ENCODE measurements at places on chromosomes 5 and 9. TPM values are rescaled to one million over a fixed set of nuclear protein-coding genes. Genes with fewer than 3 reads are reported as not detected.
A peak's percentile ranks its signal among the peaks of the same experiment; 100 is the strongest.

Gene TLR4
- total RNA-seq = 1.7 TPM

Gene PITX1
- total RNA-seq = 64.9 TPM

Gene SKP1
- 500 TPM for total RNA-seq

GRCh38 chr9:105046907-105047741, 119.2 kb upstream of the ABCA1 start:
- peak overlapping the region; percentile 55 for H3K27ac ChIP-seq
- H3K4me1 ChIP-seq = peaks cover 20% of the 10 kb centered on the region
- no peaks in the 10 kb centered on the region for H3K36me3 ChIP-seq
- DNase-seq = peak; percentile 28
- no peak overlapping the region for H3K4me3 ChIP-seq
- H3K27me3 ChIP-seq = no peaks in the 10 kb centered on the region

- H3K36me3 ChIP-seq = no peaks in the 10 kb centered on the region
- no peaks in the 10 kb centered on the region for H3K4me1 ChIP-seq
- no peak for DNase-seq
These were observed 31.8 kb downstream of the UBLCP1 start for GRCh38 chr5:159294921-159295320.

Gene FOXD4L6
- not detected for total RNA-seq

DNA sequence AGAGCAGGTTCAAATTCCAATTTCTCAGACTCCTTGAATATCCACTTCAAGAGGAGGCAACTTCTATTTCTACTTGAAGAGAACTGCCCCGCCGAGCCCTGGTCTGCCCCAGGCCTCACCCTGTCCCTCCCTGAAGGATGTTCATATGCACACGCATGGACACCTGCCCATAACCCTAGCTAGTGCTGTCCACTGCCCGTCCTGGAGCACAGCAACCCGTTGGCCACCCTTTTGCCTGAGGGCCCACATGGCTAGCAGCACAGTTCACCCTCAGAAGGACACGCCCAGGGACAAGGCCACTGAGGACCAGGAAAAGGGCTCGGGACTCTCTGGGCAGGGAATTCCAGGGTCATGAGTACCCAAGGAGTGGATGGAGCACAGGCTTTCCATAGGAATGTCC, 63.6 kb downstream of the EGFLAM start:
- no peak for DNase-seq
- no peaks in the 10 kb centered on the region for H3K27me3 ChIP-seq
- no peaks in the 10 kb centered on the region for H3K4me1 ChIP-seq
- H3K4me3 ChIP-seq = no peak overlapping the region
- no peak overlapping the region for H3K27ac ChIP-seq

DNA sequence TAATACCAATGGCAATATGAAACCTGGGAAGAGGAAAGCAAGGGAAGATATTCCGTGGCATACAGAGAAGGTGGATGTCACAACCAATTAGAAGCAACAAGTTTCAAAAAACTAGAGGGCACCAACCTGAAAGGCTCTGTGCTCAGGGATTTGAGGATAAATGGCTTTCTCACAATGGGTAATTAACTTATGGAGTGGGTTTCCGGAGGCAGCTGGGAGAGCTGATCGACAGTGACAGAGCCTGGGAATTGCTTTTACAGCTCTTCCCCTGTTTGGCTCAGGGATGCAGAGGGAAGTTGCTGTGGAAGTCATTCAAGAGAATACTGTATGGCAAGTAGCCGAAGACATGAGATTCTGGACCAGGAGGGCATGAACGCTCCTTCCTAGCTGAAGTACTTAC, 237.0 kb downstream of the KIF4B start:
- H3K27me3 ChIP-seq = no peaks in the 10 kb centered on the region
- no peaks in the 10 kb centered on the region for H3K4me1 ChIP-seq
- H3K27ac ChIP-seq = no peak overlapping the region

DNA sequence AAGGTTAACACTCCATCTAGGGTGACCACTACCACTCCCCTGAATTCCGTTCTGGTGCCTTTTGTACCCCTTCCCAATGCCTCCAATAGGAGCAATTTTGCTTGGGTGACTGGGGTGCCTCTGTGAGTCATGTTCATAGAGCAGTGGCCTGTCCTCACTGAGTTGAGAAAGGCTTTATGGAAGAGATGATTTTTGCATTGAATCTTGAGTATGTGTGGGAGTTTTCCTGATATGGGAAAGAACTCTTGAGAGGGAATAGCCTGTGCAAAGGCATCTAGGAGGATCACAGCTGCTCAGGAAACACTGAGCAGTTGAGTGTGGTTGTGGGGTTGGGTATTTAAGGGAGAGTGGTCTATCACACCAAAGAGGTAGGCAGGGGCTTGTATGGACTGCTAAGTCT, 16.2 kb downstream of the C9orf43 start:
- H3K4me3 ChIP-seq = no peak overlapping the region
- no peaks in the 10 kb centered on the region for H3K4me1 ChIP-seq
- no peaks in the 10 kb centered on the region for H3K36me3 ChIP-seq
- DNase-seq = no peak
- H3K27me3 ChIP-seq = no peaks in the 10 kb centered on the region
- no peak overlapping the region for H3K27ac ChIP-seq

DNA sequence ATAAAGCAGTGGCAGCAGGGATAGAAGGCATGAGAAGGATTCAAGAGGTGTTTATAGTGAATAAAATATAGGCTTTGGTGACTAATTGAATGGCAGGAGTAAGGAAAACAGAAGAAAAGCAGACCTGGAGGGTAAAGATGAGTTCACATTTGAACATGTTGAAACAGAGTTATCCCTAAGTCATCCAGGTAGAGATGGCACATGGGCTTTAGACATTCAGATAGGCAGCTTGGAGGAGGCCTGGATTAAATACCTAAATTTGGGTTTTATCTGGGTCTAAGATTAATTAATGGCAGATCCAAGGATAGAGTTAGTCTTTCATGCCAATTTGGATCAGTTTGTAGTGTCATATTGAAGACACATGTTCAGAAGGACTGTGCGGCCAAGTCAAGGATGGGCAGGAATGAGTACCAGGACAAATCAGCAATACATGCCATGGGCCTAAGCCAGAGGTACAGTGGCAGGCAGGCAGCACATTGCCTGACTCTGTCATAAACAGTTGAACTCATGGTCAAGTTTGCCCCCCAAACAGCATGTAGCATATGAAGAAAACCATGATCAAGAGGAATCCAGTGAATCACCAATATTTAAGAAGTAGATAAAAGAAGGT, 115.5 kb upstream of the SLC12A2 start:
- no peak overlapping the region for H3K27ac ChIP-seq
- H3K4me3 ChIP-seq = no peak overlapping the region
- DNase-seq = no peak
- no peaks in the 10 kb centered on the region for H3K4me1 ChIP-seq
- no peaks in the 10 kb centered on the region for H3K36me3 ChIP-seq

DNA sequence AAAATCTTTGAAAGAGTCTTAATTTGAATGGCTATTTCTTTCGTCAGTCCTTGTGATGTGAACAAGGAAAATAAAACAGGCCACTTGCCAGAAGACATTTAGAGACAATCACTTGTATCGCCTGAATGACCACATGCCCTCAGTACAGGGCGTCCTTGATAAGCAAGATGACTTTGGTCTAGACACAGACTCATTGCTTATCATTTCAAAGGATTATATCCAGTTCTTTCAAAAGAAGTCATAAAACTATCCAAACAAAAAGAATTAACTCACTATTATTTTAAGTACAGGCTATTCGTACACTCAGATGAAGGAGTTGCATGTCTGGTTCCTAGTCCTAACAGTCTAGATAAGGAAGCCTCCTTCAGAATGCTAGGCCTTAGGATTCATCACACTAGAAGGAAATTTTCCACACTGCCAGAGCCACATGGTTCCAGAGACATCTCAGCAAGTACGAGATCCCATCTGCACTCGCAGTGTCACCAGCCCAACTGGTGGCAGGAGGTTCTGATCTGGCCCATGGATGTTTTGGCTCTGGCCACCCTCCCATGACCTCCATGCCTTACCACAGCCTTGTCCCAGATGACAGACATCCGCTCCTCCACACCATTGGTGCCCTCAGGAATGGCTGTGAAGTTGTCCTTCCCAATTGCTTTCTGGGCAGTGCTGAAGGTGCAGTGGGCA, 109.6 kb downstream of the DPYSL3 start:
- H3K27me3 ChIP-seq = no peaks in the 10 kb centered on the region
- H3K36me3 ChIP-seq = no peaks in the 10 kb centered on the region
- no peak overlapping the region for H3K4me3 ChIP-seq
- H3K27ac ChIP-seq = peak overlapping the region; percentile 91
- H3K4me1 ChIP-seq = peaks cover 33% of the 10 kb centered on the region
- peak; percentile 60 for DNase-seq

Gene EQTN
- total RNA-seq = 1.1 TPM

DNA sequence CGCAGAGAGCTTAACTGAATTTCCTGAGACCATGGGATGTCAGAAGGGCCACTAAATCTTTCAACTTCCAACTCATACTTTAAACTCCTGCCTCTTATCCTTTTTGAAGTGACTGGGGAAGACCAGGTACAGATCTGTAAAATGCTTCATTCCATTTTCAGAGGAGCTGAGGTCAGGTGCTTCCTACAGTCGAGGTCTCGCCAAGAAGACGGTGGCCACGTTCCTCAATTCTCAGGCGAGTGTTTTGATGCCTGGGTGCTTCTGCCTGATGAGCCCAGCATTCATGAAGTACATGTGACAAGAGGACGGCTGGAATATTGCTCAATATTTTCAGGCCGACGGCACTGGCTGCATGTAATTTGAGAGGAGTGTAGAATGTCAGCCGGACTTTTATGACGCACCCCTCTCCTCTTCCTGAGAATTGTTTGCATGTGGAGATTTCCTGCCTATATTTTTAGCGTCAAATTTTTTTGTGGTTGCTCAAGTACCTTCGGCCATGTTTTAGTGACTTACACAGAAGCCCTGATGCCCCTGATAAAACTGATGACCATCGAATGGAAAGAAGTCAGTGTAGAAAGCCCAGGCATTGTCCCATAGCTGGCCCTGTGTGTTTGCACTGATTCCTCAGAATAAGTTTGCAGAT, 38.8 kb upstream of the GLRX start:
- no peak overlapping the region for H3K4me3 ChIP-seq
- H3K27ac ChIP-seq = peak overlapping the region; percentile 89
- no peaks in the 10 kb centered on the region for H3K27me3 ChIP-seq
- H3K36me3 ChIP-seq = no peaks in the 10 kb centered on the region
- peak; percentile 76 for DNase-seq

Gene PCAT7
- 12.8 TPM for total RNA-seq

- H3K27me3 ChIP-seq = no peaks in the 10 kb centered on the region
- no peak overlapping the region for H3K27ac ChIP-seq
- H3K36me3 ChIP-seq = no peaks in the 10 kb centered on the region
- no peaks in the 10 kb centered on the region for H3K4me1 ChIP-seq
These were observed 62.7 kb upstream of the PALM2AKAP2 start for GRCh38 chr9:109717342-109717741.

Gene MVB12B
- total RNA-seq = 12.1 TPM

- peak; percentile 53 for DNase-seq
- peaks cover 28% of the 10 kb centered on the region for H3K4me1 ChIP-seq
- no peaks in the 10 kb centered on the region for H3K27me3 ChIP-seq
- H3K27ac ChIP-seq = peak overlapping the region; percentile 98
- H3K4me3 ChIP-seq = peak overlapping the region; percentile 56
- H3K36me3 ChIP-seq = no peaks in the 10 kb centered on the region
These were observed 624 bp downstream of the FBXW11 start for GRCh38 chr5:172005708-172006320.

Gene TAS2R1
- total RNA-seq = 1.0 TPM

Gene ESM1
- total RNA-seq = 2.6 TPM

DNA sequence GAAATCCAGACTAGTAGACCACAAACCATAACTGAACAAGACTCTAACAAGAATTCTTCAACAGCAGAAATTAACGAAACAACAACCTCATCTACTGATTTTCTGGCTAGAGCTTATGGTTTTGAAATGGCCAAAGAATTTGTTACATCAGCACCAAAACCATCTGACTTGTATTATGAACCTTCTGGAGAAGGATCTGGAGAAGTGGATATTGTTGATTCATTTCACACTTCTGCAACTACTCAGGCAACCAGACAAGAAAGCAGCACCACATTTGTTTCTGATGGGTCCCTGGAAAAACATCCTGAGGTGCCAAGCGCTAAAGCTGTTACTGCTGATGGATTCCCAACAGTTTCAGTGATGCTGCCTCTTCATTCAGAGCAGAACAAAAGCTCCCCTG, 68.6 kb downstream of the VCAN start:
- no peak for DNase-seq
- no peaks in the 10 kb centered on the region for H3K27me3 ChIP-seq
- H3K4me3 ChIP-seq = no peak overlapping the region
- H3K27ac ChIP-seq = no peak overlapping the region
- peaks cover 10% of the 10 kb centered on the region for H3K4me1 ChIP-seq

DNA sequence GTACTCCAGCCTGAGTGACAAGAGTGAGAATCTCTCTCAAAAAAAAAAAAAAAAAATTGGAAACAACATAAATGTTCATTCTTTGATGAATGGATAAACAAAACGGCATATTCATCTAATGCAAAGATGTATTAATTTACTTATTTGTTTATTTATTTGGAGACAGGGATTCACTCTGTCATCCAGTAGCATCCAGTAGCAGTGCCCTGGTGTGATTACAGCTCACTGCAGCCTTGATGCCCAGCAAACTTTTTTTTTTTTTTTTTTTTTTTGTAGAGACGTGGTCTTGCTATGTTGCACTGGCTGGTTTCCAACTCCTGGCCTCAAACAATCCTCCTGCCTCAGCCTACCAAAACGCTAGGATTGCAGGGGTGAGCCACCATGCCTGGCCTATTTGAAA, 24.4 kb downstream of the OR2V2 start:
- peaks cover 48% of the 10 kb centered on the region for H3K27me3 ChIP-seq
- H3K36me3 ChIP-seq = no peaks in the 10 kb centered on the region
- H3K4me3 ChIP-seq = no peak overlapping the region
- no peak overlapping the region for H3K27ac ChIP-seq

Gene SV2C
- total RNA-seq = under 0.01 TPM

- H3K4me1 ChIP-seq = no peaks in the 10 kb centered on the region
- no peak overlapping the region for H3K4me3 ChIP-seq
- DNase-seq = no peak
- H3K36me3 ChIP-seq = no peaks in the 10 kb centered on the region
- no peaks in the 10 kb centered on the region for H3K27me3 ChIP-seq
These were observed 47.5 kb downstream of the TMOD1 start for GRCh38 chr9:97548819-97549540.

Gene PCSK1
- 0.36 TPM for total RNA-seq

DNA sequence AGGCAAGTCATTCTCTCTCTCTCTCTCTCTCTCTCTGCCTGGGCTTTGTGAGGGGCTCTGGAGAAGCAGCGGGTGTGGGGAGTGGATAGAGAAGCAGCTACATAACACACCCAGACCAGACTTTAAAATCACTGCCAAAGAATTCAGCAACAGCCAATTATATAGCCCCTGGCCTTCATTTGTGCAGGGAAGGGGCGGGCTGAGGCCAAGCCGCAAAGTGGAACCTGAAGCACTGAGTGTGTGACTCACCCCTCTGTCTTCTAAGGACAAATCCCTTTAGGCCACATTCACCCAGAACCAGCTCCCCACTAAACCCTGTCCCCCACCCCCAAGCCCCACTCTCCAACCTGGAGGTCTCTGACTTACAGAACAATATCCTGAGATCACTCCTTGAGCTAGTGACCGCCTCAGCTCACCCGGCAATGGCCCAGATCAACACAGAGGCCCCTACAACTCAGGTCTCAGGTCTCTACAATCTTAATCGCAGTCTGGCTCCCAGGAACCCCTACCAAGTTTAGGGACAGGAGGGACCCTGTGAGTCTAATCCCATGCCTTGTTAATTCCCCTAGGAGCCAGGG, 6.0 kb downstream of the B4GALT1 start:
- DNase-seq = peak; percentile 88
- peaks cover 80% of the 10 kb centered on the region for H3K4me1 ChIP-seq
- no peak overlapping the region for H3K4me3 ChIP-seq
- no peaks in the 10 kb centered on the region for H3K27me3 ChIP-seq
- H3K36me3 ChIP-seq = no peaks in the 10 kb centered on the region
